Left cardiac atrium (tissue), 4 donors: ENCODE measurements at places on chromosomes 3 and 15. TPM values are rescaled to one million over a fixed set of nuclear protein-coding genes. Genes with fewer than 3 reads are reported as not detected.
A peak's percentile ranks its signal among the peaks of the same experiment; 100 is the strongest.

LIPC gene
- 0.68 TPM for total RNA-seq

PATL2 gene
- total RNA-seq = 4.8 TPM

CP gene
- total RNA-seq = 35.6 TPM

DNA sequence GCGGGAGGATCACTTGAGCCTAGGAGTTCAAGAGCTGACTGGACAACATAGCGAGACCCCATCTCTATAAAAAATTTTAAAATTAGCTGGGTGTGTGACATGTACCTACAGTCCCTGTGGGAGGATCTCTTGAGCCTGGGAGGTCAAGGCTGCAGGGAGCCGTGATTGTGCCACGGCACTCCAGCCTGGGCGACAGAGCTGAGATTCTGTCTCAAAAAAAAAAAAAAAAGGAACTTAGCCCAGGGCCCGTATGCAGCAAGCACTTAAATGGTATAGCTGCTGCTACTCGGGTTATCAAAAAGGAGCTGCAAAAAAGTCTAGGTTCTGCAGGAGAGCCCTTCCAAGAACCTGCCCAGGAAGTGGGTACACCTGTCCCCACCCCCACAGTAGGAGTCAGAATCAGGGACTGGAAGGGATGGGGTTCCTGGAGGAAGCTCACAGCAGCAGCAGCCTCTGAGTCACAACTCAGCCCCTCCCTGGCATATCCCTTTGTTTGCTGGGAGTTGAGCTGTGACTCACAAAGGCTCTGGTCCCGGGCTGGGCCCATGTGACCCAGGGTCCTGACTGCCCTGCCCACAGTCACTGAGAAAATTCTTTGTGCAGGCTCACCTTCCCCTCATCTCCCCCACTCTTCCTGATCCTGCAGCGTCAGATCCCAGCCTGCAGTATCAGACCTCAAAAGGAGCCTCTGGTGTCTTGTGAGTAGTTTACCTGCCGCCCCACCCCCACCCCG lies at the start of gene SPATA12:
SPATA12 (plus strand) TSS at position 576 of the 733 bp plus-strand sequence. CDS start 13,031 bp downstream, outside the sequence.
- peak; percentile 81 for DNase-seq

- no peak for DNase-seq
These were observed 1.5 kb upstream of the ITIH1 start for GRCh38 chr3:52775877-52776276.

DNA sequence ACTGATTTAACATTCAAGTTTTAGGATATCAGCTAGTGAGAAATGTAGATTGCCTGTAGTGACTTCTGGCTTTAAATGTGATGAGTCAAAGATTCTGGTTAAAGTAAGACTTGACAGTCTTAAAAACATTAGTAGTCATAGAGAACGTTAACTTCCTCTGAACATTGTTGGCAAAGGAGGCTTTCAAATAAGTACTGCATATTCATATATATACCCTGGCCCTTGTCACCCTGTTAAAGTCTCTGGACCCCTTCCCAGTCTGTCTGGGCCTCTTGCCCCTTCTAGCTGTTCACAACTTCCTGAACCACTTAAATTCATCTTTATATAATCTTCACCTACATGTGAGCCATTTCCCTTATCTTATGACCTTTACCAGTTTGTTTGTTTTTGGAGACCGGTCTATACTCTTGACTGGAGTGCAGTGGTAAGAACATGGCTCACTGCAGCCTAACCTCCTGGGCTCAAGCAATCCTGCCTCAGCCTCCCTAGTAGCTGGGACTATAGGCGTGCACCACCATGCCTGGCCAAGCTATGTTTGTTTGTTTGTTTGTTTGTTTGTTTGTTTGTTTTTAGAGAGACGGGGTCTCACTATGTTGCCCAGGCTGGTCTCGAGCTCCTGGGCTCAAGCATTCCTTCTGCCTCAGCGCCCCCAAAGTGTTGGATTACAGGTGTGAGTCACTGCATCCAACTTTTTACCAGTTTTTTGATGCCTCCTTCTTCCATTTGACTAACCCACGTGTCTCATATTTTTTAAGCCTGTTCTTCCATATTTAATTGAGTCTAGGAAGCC lies 64.4 kb upstream of the CRTC3 start:
- no peak for DNase-seq

- peak; percentile 59 for DNase-seq
These were observed 3.0 kb upstream of the MAP1A start for GRCh38 chr15:43514241-43515057.
